ENCODE measurements at places on chromosomes 2 and 18.
A peak's percentile ranks its signal among the peaks of the same experiment; 100 is the strongest.

GRCh38 chr2:208256192-208256782 is 1.4 kb upstream of the IDH1 start:
- no peak for DNase-seq

- no peak for DNase-seq
These were observed 61.0 kb upstream of the IL1RL1 start for GRCh38 chr2:102250278-102250821.

DNA sequence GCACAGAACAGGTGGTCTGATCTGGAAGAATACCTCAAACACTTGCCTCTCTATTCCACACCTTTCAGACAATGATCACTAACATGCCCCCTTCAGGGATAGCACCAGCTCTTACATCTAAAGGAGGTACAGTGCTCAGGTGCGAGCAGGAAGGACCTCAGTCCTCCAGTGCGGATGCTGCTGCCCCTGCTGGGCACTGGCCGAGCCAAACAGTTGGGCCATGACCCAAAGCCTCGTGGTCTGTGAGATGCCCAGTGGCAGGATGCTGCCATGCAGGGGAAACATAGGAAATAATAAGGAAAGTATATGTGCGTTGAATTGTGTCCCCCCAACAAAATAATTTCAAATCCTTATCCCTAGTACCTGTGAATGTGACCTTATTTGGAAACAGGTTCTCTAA is 243.7 kb downstream of the NDUFA10 start:
- DNase-seq, result no peak

- peak; percentile 69 for DNase-seq
These were observed 1.6 kb downstream of the KLHL29 start for GRCh38 chr2:23386339-23387220.

DNA sequence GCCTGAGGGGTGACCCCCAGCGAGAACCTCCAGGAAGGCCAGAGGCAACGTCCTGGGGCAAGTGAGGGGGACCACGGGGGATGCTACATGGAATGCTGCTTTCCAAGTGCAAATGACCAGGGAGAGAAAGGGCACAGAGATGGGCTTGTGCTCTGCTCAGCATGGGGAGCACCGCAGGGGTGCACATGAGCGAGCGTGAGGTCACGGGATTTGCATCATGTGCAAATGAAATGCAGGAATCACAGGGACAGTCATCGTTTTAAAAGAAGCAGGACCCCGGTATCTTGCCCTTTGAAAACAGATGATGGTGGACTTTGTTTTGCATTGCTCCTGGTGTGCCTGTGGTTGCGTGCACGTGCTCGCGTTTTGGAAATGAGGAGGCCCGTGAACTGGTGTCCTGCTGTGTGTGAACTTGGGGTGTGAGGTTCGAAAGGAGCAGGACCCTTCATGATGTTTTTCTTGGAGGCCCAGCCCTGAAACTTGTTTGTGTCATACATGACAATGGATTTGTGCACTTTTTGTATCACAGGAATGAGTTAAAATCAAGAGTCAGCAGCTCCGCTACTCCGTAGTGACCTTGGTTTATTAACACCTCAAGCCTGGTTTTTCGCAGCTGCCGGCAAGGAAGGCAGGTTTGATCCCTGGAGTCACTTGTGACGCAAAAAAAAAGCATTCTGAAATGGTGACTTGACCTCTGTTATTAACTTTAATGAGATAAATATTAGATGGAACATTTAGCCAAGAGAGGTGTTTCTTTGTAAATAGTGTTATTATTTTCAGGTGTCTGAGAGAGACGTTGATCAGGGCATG is 234.5 kb downstream of the LDLRAD4 start:
- no peak for DNase-seq

- no peak for DNase-seq
These were observed 16.3 kb downstream of the MARCHF7 start for GRCh38 chr2:159728629-159729028.

- DNase-seq, result no peak
These were observed 33.6 kb upstream of the ATP6V1B1 start for GRCh38 chr2:70902067-70902442.

- DNase-seq, result no peak
These were observed 2.5 kb downstream of the SALL3 start for GRCh38 chr18:78981989-78982620.

DNA sequence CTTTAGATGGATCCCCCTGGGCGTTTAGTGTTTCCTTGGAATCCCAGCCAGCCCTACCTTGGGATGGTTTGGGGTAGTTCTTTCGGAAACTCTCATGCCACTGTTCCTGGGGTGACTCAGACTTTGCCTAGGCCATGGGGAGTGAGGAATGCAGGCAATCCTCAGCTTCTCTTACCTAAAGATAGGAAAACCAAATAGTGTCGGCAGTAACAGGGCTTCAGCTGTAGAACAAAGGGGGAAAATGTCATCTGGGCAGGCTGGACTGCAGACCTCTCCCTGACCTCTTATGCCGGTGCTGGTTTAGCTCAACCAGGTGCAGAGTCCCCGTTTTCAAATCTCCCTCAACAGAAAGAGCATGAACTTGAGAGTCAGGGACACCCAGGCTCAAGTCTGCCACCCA is 252.1 kb downstream of the TSN start:
- no peak for DNase-seq

DNA sequence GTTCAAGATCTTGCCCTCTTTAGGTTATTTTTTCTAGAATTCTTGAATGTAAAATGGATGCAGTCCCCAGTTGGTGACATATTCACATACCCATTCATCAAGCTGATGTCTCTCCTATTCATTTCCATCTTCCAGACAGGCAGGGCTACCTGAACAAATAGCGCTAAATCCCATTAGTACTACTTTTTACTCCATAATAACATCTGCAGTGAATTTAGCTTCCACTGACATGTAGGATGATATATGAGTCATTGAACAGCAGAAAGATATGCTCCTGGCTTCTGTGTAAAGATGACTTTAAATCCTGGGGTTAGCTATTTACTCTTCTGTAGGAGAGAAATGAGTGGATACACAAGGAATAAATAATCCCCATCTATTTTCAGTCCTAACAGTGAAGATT is 194.7 kb downstream of the RND3 start:
- DNase-seq, result no peak

DNA sequence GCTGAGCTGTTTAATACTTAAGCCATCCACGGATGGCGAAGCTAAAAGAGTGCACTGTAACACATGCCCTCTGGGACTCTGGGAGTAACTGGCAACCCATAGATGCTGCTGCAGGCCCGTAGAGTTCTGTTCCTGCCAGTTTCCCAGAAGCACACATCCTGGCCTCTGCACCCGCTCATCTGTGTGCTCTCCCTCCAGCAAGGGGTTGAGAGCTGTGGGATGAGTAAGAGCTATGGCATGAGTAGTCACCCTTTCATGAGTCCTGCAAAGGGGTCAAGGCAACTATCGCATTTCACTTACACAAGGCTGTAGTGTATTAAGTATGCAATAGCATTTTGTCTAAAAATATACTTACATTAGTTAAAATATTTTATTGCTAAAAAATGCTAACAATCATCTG is 1341.8 kb upstream of the NXPH2 start:
- DNase-seq, result no peak

DNA sequence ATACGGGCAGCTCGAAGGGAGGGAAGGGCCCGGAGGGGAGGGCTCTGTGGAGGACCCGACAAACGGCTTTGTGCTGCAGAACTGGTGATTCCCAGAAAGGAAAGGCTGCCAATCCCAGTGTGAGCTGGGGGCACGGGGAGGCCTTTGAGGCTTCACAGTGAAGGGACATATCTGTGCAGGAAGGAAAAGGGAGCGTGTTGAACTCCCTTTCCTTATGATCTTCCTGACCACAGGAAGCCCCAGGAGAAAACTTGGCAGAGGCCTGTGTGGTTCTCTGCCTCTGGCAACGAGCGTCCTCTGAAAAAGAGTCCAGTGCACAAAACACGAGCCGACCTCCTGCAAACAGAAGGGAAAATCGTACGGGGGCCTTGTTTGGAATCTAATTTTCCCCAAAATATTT is 683.5 kb upstream of the SALL3 start:
- no peak for DNase-seq

GRCh38 chr2:23669413-23670244 is 257.3 kb downstream of the ATAD2B start:
- DNase-seq, result no peak

GRCh38 chr2:225064928-225065327 is 22.7 kb upstream of the DOCK10 start:
- no peak for DNase-seq

DNA sequence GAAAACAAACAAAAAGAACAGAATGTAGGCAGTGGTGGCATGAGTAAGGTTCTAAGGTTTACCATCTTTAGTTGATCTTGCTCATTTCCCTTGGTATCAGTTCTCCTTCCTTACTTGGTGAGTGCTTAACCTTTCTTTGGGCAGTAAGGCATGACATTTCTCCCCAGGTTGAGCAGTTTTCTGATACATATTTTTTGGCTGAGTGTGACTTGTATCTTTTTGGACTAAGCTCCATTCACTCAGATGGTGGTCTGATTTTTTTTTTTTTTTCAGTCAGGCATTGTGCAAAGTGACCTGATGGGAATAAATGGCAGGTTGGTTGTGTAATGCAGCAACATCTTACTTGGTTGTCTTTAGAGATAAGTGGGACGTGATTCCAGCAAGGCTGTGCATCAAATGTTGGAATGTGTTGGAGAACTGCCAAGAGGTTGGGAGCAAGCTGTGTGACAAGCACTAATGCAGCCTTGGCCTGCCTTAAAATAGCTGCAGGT is 15.1 kb downstream of the SPTBN1 start:
- peak; percentile 36 for DNase-seq

DNA sequence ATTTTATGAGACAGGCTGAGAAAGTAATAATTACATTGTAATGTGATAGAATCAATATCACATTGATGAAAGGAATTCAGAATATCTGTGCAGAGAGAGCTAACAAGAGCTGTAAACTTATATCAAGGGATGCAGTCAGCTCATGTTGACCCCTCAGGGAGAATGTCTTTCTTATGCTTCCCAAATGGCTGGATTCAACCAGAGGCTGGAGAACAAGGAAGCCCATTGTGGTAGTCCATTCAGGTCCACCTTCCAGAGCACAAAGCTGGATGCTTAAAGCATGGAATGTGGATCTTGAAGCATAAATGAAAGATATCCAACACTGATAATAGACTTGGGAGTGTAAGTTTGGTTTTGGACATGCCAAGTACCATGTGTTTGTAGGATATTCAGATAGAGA is 220.0 kb downstream of the FIGN start:
- DNase-seq, result no peak

DNA sequence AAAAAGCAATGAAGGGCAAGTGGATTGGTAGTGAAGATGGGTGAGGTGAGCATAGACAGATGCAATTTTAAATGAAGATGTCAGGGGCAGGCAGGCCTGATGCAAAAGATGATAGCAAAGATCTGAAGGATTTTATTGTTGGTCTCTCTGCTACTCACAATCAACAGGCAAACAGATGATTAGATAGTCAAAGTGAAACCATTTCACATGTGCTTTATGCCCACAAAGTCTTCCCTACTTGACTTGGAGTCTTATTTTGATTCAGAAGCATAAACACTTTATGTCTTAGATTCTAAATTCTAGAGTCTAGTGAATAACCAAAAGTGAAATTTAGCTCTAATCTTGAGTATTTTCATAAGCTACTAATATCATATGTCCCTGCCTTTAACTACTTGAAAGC is 153.8 kb upstream of the HNRNPA3 start:
- DNase-seq, result no peak

DNA sequence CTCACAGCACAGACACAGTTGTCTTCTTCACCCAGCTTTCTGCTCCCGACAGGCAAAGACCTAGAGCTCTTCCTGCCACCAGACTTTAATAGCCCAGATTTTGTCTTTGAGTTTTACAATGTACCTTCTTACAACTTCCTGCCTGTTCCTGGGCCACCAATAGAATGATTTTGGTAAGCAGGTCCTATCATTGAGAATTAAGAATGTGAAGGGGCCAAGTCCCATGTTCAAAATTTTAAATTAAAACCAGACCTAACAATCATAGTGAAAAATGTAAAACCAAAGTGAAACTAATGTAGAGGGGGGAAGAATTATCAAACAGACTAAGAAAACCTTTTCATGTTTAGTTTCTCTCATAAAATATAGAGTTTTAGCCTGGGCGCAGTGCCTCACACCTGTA is 72.8 kb downstream of the SP3 start:
- no peak for DNase-seq

DNA sequence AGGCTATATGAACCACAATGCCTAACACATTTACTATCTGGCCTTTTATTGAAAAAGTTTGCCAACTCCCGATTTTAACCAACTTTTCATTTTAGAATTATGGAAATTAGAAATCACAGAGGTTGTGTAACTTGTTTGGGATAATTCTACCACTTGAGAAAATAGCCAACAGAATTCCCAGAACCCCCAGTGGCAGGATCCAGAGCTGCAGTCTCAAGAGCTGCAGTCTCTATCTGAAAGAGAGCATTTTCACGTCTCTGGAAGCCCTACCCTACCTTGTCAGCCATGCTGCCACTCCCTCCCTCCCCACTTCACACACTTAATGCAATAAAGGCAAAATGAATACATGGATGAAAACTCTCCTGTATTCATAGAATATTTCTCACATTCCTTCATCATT is 23.4 kb upstream of the TSPYL6 start:
- DNase-seq, result no peak

DNA sequence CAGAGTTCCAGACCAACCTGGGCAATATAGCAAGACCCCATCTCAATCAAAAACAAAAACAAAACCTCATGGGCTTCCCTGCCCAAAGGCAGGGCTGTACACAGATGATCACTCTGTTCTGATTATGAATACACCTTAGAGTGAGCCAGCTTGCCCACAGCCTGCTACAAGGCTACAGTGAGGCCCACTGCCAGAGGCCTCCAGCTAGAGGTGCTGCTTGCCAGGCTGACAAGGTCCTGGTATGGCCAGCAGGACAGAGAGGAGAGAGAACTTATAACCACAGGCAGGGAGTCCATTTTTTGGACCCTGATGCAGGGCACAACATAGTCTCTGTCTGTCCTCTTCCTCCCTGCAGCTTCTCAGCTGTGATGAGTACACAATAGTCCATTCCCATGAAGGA is 41.5 kb downstream of the KANSL3 start:
- DNase-seq, result no peak

DNA sequence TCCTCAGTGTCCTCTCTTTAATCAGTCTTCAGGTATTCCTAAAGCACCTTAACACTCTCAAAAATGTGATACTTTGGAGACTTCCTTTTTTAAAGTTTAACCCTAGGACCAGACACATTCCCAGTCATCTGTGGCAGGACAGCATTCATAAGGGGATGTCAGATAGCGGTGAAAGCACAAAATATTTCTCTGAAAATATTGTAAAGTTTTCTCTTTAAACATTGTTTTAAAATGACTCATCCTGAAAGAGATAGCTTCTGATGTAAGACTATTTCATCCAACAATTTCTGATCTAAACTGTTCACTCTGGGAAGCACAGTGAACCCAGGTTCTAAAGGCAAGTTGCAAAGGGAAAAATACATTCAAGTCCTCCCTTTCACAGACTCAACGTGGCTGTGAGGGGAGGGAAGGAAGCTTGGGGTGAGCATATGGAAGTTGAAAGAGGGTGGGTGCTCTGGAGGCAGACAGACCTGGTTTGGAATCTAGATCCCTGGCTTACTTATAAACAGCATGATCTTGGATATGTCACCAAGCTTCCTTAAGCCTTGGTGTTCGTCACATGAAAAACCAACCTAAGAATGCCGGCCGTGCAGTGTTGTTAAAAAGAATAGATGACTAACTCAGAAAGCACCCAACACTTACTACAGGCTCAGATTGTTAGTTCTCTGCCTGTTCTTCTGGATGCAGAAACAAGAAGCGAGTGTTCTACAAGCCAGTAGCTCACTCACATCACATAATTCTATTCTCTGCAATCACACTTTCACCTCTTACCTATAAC is 12.1 kb downstream of the GALNT14 start:
- no peak for DNase-seq

- DNase-seq, result no peak
These were observed 292.6 kb downstream of the FSIP2 start for GRCh38 chr2:186031229-186031628.

All from hepatic stellate cell (primary cell).